ENCODE measurements at places on chromosomes 16 and 17.

- H3K36me3 ChIP-seq: peaks cover 8% of the 10 kb centered on the region
- peaks cover 10% of the 10 kb centered on the region for H3K4me1 ChIP-seq
- peaks cover 41% of the 10 kb centered on the region for H3K27me3 ChIP-seq
- DNase-seq: no peak
- no peak overlapping the region for H3K4me3 ChIP-seq
Measured at GRCh38 chr16:57530104-57530521, 6.3 kb downstream of the CCDC102A start.

DNA sequence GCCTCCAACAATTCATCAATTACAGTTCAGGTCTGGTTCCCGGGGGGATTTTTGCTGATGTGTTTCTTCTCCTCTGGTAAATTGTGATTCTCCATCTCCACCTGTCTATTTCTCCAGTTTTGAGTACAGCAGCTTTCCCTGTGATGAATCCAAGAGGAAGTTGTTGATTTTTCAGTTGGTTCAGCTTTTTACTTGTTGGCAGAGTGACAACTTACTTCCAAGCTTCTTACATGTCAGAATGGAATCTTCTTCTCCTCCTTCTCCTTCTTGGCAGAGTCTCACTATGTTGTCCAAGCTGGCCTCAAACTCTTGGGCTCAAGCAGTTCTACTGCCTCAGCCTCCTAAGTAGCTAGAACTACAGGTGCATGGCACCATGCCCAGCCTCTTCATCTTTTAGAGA is 33.4 kb upstream of the TMEM92 start:
- no peak overlapping the region for H3K27ac ChIP-seq
- H3K36me3 ChIP-seq: no peaks in the 10 kb centered on the region
- DNase-seq: no peak
- H3K27me3 ChIP-seq: peaks cover 9% of the 10 kb centered on the region

- DNase-seq: no peak
- H3K4me1 ChIP-seq: peaks cover 4% of the 10 kb centered on the region
- no peaks in the 10 kb centered on the region for H3K27me3 ChIP-seq
- no peak overlapping the region for H3K27ac ChIP-seq
Measured at GRCh38 chr16:608019-608418, 18.2 kb downstream of the RAB40C start.

DNA sequence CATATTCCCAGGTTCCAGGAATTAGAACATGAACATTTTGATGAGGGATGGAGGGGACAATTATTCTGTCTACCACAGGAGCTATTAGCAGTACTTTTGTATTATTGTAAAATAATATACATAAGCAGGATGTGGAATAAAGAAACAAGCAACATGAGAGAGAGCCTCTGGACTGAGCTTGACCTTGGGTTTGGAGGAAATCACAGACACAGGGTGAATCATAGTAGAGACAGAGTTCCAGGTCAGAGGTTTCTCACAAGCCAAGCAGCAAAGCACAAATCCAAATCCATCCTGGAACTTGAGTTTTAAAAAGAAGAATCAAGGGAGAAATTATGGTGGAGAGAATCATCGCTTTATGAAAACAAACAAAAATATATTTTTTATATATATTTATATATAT is 5.1 kb downstream of the KRT31 start:
- peaks cover 3% of the 10 kb centered on the region for H3K27me3 ChIP-seq
- no peak for DNase-seq
- peaks cover 1% of the 10 kb centered on the region for H3K4me1 ChIP-seq
- no peaks in the 10 kb centered on the region for H3K36me3 ChIP-seq
- no peak overlapping the region for H3K27ac ChIP-seq
- H3K4me3 ChIP-seq: no peak overlapping the region

- H3K27ac ChIP-seq: no peak overlapping the region
- no peaks in the 10 kb centered on the region for H3K36me3 ChIP-seq
- no peak overlapping the region for H3K4me3 ChIP-seq
- no peaks in the 10 kb centered on the region for H3K4me1 ChIP-seq
- peaks cover 3% of the 10 kb centered on the region for H3K27me3 ChIP-seq
- DNase-seq: no peak
Measured at GRCh38 chr16:83031524-83031923, 404.8 kb downstream of the CDH13 start.

Data from progenitor cell of endocrine pancreas (in vitro differentiated cells).